GM18507 (cell line): ENCODE measurements at places on chromosomes 5 and 9.

GRCh38 chr9:85162822-85163221, 493.3 kb downstream of the NTRK2 start:
- no peak for DNase-seq

GRCh38 chr9:88388886-88389605, 802 bp downstream of the SPIN1 start:
- no peak for DNase-seq

GRCh38 chr5:113917997-113918396, 404.5 kb downstream of the YTHDC2 start:
- DNase-seq, result no peak

DNA sequence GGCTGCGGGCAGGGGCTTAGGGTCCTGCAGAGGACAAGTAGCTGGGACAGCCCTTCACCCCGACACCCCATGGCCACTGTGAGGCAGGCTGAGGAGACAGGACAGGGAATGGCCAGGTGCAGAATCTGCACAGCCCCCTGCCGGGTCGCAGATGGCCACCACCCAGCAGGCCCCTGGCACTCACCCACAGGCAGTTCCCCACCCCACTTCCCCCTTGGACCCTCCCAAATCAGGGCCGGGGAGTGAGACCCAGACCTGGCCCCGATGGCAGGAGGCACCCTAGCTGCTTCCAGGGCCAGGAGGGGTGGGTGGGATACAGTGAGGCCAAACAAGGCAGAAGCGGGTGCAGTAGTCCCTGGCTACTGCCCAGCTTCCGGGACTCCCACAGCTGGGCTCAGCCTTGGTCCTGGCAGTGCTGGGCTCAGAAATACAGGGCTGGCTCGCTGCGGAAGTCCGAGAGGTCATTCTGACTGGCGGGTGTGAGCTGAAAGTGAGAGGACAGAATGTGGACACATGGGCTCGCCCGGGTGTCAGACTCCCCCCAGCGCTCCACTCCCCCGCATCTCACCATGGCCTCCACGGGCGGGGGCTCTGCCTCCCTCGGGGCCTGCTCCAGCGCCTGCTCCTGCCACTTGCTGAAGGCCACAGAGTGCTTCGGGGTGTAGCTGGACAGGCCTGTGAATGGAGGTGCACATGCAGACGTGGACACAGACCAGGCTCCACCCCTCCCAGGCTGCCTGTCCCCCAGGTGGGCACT, 3.4 kb downstream of the SSNA1 start:
- no peak for DNase-seq
